RPMI7951 (cell line): ENCODE measurements at places on chromosomes 3 and 15. TPM values are rescaled to one million over a fixed set of nuclear protein-coding genes. Genes with fewer than 3 reads are reported as not detected.

- peak; percentile 79 for DNase-seq
These were observed 70.8 kb downstream of the RAB11A start for GRCh38 chr15:65939901-65940617.

DNA sequence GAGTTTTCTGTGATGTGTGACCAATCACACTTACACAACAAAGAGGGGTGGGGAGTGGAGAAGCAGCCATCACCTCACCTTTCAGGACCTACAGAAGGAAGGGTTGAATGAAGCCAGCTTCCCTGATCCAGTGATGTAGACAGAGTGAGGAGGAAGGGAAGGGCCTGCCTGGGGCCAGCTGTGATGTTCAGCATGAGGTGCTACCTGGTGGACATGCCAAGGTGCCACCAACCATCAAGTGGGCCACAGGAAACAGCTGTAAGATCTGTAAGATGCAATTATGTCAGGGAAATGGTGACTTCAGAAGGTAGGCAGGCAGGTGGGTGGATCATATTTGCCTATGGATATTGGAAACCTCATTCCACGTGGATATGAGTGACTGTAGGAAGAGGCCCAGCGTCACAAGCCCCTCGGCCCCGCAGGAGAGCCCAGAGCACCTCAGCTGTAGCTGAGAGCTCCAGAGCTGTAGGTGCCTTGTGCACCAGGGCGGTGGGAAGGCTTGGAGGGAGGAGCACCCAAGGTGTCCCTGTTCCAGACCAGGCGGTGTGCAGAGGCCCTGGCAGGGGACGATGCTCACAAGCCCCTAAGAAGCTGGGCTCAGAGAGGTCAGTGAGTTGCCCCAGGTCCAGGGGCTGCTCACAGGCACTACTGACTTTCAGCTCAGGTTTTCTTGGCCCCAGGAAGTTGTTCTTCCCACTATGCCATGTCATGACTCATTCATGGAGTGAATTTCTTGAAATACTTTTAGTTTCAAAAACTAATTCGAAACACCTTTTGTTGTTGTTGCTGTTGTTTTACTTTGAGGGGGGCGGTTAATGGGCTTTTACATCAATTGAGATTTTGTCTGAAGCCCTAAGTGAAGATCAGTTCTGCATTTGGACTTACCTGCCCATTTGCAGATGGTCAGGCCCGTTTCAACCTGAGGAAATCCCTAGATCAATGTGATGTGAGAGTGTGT lies 94.2 kb upstream of the ALDH1A3 start:
- no peak for DNase-seq

GRCh38 chr3:186932281-186933181 lies 2.2 kb downstream of the ST6GAL1 start:
- no peak for DNase-seq

- peak; percentile 71 for DNase-seq
These were observed 676 bp downstream of the TCF12 start for GRCh38 chr15:56919031-56919608.

- peak; percentile 78 for DNase-seq
These were observed 40.2 kb downstream of the LRRK1 start for GRCh38 chr15:100959066-100960050.

- DNase-seq = peak; percentile 95
These were observed 502.9 kb downstream of the SHQ1 start for GRCh38 chr3:72345237-72345878.

- no peak for DNase-seq
These were observed 36.3 kb upstream of the SH3BP5 start for GRCh38 chr3:15368561-15369135.

GRCh38 chr3:183275418-183275817 lies 22.4 kb downstream of the B3GNT5 start:
- DNase-seq = peak; percentile 32

GRCh38 chr15:70486451-70487386 lies 276.6 kb downstream of the UACA start:
- DNase-seq = peak; percentile 99

DNA sequence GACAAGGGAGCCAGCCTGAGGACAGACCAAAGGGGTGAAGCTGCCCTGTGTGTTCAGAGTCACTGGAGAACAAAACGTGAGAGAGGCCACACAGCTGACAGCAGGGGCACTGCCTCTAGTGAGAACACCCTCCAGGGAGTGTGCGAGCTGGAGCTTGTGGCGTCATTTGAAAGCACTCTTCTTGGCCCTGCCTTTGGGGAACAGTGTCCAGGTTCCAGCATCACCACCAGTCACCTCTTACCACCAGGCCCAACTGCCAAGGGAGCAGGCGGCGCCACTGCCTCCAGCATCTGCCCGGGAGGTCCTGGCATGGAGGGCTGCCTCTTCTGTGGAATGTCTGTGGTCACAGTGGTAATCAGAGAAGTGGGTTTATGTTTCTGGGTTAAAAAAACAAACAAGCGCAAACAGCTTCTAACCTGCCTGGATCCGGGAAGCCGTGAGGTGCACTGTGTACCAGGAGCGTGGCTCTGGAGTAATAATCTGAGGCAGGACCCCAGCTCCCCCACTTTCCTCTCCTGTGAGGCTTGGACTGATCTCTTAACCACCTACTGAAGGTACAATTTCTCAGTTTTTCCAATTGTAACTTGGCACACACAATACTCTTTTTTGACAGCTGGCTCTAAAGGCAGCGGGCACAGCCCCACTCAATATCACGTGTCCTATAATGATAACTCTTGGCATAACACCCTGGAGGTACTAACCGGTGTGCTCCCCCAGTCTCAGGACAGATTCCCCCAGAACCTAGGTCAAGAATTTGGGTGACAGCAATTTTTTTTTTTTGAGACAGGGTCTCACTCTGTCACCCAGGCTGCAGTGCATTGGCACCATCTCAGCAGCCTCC lies 32.2 kb upstream of the CDCP1 start:
- DNase-seq = peak; percentile 96

GRCh38 chr3:197675563-197675860 lies 61.2 kb downstream of the RUBCN start:
- no peak for DNase-seq

- peak; percentile 96 for DNase-seq
These were observed 7.3 kb downstream of the RAB27A start for GRCh38 chr15:55282284-55282833.

DNA sequence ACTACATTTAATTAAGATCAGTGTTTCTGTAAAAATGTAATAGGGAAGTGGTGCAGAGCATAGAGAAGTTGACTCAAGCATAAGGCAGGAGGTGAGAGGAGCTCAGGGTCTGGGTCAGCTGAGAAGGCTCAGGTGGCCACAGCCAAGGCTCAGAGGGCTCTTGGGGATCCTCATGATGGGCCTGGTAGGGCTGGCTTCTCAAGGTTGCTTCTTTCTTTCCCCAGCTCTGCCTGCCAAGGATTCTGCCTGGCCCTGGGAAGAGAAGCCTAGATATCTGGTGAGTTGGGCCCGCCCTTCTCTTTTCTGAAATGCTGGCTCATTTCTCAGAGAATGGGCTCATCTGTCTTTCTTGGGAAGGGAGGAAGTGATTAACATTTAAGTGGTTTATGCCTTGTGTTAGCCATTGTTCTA lies 6.5 kb downstream of the ZNF589 start:
- DNase-seq = peak; percentile 61

- no peak for DNase-seq
These were observed 86.2 kb downstream of the CD47 start for GRCh38 chr3:108004647-108005046.

- no peak for DNase-seq
These were observed 746.0 kb downstream of the VGLL3 start for GRCh38 chr3:86244905-86245304.

DNA sequence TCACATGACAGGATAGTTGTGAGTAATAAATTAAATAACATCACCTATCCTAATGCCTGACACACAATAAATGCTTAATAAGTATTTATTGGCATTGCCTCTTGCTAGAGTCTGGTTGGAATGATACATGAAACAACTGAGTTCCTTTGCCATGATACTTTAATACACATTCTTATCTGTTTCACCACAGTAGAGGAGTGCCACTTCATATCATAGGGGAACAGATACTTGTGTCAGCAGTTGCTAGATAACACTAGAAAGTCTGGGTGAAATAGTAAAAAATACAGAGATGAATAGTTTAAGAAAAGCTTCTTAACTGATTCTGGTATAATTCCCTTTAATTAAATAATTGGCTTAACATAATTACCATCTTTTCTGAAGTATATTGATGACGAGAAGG lies 380.0 kb upstream of the GOLIM4 start:
- no peak for DNase-seq

Gene ALDH1L1
- not detected in 2 replicates for total RNA-seq

Gene PLSCR4
- 3.8 and 7.3 TPM in 2 replicates for total RNA-seq

Gene CLDN1
- total RNA-seq = 0.59 and 1.3 TPM in 2 replicates

Gene PEX11A
- total RNA-seq = 12.6 and 15.9 TPM in 2 replicates

Gene SERINC4
- total RNA-seq = not detected in 2 replicates

Gene GATA2
- total RNA-seq = 9.0 and 10.1 TPM in 2 replicates
